ENCODE measurements at places on chromosomes 6 and 20.
A peak's percentile ranks its signal among the peaks of the same experiment; 100 is the strongest.

- DNase-seq, result no peak
Observed at GRCh38 chr6:155041741-155042279, 46.7 kb downstream of the TIAM2 start.

DNA sequence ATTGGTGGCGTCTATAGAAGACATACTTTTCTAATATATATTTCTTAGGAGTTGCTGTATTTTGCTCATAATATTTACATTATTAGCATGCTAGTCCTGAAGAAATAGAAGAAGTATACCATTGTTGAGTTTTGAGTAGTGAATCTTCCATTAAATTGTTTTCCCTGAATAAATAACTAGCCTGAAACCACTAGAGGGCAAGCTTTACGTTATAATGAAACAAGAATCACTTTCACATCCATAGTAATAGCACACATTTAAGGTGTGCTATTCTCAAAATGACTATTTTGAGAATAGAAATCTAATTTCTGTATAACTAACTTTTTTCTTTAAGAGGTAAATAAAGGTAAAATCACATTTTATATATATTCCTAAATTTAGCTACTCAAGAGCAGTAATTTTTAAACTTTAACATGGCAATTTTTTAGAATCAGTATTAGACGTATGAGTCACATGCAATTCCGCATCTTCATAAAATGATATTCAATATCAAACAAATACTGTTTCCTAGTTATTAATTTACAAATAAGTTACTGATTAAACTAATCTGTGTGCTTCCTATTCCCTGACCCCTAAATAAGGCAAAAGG is 213.2 kb upstream of the MANEA start:
- DNase-seq, result no peak

GRCh38 chr6:75931011-75931680 is 141.3 kb downstream of the IMPG1 start:
- no peak for DNase-seq

DNA sequence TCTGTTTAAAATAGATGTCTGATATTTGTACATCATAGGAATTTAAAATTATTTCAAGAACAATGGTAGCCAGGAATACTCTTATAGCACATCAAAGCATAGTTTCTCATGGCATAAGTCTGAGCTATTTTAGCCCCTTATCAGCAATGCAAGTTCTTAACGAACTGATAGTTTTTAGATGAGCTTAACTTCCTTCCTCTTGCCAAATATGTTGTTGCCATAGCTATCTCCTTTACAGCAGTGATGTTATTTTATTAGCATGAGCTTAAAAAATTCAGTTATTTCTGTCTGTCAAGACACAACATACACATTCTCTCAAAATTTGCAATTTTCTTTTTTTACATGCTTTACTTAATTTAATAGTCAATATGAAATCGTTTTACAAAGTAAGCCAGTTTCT is 867.2 kb downstream of the PHF3 start:
- DNase-seq, result no peak

GRCh38 chr6:101458826-101459225 is 65.3 kb downstream of the GRIK2 start:
- DNase-seq, result no peak

DNA sequence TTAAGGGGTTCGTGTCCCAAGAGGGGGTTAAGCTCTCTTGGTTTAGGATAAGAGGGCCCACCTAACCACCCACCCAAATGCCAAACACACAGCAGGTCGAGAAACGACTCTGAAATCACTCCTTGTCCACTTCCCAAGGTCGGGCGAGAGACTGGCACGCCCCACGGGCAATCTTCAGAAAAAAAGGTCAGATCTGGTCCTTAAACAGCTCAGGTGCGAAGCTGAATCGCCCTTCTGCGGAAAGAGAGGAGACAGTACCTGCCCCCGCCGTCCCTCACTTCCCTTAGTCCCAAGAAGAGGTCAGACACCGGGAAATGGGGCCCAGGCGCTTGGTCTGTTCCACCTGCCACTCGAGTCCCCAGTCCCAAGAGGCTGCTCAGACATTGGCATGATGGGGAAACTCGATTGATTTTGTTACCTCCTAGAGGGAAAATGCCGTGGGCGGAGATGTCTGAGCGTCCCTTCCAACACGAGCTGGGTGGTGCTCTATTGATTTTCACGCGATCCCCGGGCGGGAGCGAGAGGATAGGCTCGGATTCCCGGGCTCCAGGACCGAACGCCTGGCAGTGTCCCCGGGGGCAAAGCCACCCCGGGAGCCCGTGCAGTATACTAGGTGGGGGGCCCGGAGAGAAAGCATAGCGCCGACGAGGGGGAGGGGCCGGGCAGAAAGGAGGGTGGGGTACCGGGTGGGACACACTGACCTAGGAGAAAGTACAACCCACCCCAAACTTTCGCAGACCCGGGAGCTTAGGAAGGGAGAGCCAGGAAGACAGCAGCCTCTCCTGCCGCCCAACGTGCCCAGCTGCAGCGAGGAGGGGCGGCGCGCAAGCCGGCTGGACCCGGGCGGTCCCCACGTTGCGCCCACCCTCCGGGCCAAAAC is 1.1 kb upstream of the SAMD5 start:
- no peak for DNase-seq

DNA sequence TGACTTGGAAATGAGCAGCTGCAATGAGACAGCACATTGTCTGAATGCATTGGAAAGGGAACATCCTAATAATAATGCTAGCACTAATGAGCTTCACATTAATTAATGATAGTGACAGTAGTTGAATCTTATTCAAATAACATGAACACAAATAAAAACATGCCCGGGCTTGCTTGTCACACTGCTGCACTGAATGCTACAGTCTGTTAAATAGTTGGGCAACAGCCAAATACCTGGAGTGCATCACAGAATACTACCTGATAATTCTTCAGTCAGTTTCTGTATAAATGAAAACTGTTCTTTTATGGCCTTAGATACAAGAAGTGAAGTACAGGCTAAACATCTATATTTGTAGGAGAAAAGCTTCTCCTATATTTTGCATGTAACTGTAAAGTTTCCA is 458.7 kb downstream of the RNF144B start:
- DNase-seq, result no peak

DNA sequence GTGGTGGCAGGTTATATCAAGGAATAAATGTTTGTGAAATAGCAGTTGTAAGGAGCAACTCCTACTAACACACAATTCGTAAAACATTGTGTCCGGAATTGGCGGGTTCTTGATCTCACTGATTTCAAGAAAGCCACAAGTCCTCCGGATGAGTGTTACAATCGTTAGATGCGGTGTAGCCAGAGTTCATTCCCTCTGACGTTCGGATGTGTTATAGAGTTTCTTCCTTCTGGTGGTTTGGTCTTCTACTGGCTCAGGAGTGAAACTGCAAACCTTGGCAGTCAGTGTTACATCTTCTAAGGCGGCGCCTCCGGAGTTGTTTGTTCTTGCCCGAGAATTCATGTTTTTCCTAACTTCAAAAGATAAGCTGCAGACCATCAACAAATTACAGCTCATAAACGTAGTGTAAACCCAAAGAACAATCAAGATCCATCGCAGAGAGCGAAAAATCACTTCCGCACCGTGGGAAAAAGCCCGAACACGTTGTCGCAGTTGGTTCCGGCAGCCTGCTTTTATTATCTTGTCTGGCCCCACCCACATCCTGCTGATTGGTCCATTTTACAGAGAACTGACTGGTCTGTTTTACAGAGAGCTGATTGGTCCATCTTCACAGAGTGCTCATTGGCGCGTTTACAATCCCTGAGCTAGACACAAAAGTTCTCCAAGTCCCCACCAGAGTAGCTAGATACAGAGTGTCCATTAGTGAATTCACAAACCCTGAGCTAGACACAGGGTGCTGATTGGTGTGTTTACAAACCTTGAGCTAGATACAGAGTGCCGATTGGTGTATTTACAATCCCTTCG is 58.2 kb downstream of the TRIM27 start:
- DNase-seq, result peak; percentile 84

- no peak for DNase-seq
Observed at GRCh38 chr20:63163171-63163570, 52.8 kb downstream of the YTHDF1 start.

DNA sequence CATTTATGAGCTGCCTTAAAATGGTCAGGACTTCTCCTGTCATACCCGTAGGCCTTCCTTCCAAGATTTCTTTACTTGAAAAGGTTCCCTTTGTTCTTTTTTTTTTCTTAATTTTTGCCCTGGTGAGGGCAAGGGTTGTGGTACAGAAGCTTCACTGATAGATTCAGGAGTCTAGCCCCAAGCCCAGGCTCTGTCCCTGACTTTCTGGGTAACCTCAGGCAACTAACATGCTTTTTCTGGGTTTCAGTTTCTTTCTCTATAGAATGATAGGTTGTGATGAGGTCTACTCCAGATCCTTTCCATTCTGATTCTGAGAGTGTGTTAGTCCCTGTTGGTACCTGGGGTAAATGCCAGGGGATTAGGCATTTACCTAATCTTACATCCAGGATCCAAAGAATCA is 21.2 kb downstream of the SNPH start:
- no peak for DNase-seq

- DNase-seq, result no peak
Observed at GRCh38 chr20:52681288-52681687, 290.9 kb upstream of the TSHZ2 start.

DNA sequence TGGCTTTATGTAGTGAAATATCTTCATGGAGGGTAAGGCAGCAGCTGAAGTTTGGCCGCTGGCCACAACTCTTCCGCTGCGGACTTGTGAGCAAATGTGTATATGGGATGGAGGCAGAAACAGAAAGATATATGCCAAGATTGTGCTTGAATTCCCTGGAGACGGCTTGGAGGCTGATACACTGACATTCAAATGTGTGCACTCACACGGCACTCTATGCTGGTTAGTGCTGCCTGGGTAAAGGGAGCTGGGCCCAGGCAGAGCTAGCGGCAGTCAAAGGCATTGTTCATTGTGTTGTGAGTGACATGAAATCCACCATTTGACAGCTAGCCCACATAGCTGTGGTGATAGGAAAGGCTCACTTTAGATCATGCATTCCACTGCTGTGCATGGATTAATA is 202.7 kb downstream of the CLIC5 start:
- DNase-seq, result no peak

- DNase-seq, result no peak
Observed at GRCh38 chr20:59948212-59948611, 8.0 kb downstream of the FAM217B start.

DNA sequence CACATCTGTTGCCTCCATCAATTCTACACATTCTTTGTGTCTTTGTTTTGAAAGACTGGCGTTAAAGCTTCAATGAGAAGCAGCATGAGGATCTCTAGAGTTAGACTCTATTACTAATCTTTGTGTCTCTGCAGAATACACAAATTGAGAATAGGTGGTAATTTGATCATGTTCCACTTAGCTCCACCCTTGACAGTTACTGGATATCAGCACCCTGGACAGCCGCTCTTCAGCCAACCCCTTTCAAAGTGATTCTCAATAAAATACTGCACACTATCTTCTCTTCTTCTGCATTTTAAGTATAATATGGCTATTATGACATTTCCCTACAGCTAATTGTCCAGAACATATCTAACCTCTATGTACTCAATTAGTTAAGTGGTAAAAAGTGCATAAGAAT is 54.3 kb upstream of the CNR1 start:
- no peak for DNase-seq

DNA sequence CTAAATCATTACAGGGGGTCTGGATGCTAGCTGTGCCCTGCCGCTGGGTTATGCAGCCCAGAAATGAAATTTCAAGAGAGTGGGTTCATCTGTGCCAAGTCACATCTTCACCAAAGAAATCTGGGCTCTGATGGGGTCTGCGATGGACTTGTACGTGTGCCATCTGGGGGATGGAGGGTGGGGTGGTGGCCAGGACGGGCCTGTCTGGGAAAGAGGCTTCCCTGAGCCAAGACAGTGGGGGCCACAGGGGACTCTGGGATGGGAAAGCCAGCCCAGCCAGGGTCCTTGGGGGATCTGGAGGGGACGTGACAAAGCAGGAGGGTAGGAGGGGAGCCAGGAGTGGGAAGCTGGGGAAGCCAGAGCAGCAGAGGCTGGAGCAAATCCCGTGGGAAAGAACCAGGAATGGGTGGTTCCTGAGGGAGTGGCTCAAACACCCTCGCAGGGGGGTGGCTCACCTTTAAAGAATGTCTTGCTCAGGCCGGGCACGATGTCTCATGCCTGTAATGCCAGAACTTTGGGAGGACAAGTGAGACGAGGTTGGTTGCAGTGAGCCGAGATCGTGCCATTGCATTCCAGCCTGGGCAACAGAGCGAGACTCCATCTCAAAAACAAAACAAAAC is 36.3 kb upstream of the SULF2 start:
- no peak for DNase-seq

GRCh38 chr6:103193413-103193812 is 1666.3 kb downstream of the HACE1 start:
- no peak for DNase-seq

DNA sequence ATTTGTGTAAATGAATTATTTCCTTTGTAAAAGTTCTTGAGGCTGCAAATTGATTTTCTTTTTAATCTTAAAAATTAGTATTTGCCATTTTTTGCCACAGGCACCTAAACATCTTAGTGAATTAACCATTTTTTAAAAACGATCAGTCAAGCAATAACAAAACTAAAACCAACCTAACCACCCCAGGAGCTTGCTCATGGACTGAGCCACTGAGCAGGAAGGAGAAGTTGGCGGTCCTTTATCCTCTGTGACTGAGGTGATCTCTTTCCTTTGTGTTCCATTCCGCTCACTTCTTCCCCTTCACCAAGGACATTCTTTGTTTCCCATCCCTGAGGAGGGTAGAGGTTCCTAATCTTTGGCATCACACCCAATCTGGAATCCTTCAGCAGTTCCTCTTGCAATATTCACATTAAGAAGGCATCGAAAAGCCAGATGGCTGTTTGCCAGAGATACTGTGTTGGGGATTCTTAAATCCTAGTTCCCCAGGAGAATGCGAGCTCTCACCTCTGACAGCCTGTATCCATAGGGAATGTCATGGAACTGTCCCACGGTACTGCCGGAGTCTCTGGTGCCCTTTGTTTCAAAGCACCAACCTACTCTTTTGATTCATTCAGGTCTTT is 30.5 kb downstream of the RPRD1B start:
- DNase-seq, result no peak

- DNase-seq, result no peak
Observed at GRCh38 chr6:46378882-46379416, 112.3 kb downstream of the RCAN2 start.

- DNase-seq, result no peak
Observed at GRCh38 chr20:17896771-17897369, 71.7 kb downstream of the SNX5 start.

DNA sequence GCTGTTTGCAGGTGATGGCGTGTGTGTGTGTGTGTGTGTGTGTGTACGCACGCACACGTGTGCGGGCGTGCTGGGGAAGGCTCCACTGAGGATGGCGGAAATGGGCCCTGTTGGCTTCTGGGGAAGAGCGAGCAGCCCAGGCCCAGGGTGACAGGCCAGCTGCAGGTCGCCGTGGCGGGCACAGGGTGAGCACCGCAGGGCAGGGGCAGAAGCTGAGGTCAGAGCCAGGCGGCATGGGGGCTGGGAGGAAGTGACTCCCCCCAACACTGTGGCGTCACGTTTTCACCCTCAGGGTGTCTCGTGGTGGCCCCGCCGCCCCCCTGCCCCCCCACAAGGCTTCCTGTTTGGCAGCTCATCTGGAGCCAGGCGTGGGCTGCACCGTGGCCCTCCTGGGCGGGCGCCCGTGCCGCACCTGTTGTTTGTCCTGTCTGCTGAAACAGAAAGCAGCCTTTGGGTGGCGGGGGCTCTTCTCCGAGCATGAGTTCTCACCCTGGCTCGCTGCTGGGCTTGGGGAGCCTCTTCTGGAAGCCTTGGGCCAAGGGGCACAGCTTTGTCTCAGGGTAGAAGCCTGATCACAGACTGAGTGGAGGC is 7.1 kb downstream of the RBM38 start:
- DNase-seq, result peak; percentile 96

- no peak for DNase-seq
Observed at GRCh38 chr20:56720620-56721213, 91.6 kb downstream of the TFAP2C start.

GRCh38 chr6:11298651-11299420 is 66.4 kb upstream of the NEDD9 start:
- DNase-seq, result no peak
